ENCODE measurements at places on chromosomes 16 and 17.

GRCh38 chr16:65600629-65601028, 478.8 kb upstream of the CDH11 start:
- DNase-seq: no peak

DNA sequence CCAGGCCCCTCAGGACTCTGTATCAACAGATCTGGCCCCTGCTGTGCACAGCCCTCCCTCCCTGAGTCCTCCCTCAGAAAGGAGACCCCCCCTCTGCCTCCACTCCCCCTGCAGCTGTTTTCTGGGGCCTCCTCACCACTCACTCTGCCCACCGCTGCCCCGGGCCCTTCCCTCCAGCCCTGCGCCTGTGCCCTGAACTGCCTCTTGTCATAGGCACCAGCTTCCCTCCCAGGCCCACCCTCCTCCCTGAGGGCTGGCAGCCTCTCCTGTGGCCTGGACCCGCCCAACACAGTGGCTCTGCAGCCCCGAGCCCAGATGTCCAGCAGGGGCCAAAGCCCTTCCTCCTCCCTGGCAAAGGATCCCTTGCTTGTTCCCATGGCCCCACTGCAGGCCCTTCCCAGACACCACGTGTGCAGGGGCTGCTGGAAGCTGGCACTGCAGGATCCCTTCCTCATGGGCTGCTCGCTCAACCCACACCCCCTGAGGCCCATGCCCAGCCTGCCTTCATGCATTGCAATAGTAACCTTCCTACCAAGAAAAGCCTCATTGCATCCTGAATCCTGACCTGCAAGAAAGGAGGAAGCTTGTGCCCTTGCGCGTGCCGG, 25.8 kb downstream of the GNPTG start:
- no peak for DNase-seq

- no peak for DNase-seq
Measured at GRCh38 chr17:64783556-64784352, 121.6 kb upstream of the SMURF2 start.

DNA sequence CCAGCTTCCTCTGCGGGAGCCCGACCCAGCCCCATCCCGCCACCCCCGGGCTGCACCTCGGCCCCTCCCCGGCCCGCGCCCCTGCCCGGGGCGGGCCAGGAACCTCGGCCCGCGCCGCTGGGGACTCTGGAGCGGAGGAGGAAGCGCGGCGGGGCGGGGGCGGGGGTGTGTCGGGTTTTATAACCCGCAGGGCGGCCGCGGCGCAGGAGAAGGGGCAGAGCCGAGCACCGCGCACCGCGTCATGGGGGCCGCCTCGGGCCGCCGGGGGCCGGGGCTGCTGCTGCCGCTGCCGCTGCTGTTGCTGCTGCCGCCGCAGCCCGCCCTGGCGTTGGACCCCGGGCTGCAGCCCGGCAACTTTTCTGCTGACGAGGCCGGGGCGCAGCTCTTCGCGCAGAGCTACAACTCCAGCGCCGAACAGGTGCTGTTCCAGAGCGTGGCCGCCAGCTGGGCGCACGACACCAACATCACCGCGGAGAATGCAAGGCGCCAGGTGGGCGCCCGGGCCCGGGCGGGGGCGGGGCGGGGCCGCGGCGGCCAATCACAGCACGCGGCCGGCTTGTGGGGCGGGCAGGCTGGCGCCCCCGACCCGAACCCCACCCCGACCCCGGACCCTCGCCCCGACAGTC, at the start of gene ACE:
Gene ACE (plus strand): TSS at position 208 of the 626 bp plus-strand sequence. CDS start 34 bp downstream, at position 242.
- DNase-seq: no peak

DNA sequence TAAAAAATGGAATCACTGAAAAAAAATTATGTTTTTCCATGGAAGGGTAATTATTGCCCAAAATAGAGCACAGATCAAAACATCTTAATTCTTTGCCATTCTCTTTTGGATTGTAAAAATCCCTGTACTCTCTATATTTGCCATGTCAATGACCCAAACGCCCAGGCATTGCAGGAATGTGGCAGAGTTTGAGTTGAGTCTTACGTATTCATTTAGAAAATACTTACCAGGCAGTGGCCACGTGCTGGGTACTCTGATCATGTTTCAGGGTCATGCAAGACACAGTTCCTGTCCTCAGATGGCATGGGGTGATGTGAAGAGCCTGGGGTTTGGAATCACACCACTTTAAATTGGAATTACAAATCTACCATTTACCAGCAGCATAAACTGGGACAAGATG, 267.7 kb downstream of the ABCC12 start:
- DNase-seq: no peak
